NCI-H510A treated with DMSO at 0.1 percent for 48 hours (cell line): ENCODE measurements at places on chromosomes 7 and 10.

GRCh38 chr7:13551503-13551902 lies 438.0 kb downstream of the ETV1 start:
- DNase-seq: peak; percentile 13

DNA sequence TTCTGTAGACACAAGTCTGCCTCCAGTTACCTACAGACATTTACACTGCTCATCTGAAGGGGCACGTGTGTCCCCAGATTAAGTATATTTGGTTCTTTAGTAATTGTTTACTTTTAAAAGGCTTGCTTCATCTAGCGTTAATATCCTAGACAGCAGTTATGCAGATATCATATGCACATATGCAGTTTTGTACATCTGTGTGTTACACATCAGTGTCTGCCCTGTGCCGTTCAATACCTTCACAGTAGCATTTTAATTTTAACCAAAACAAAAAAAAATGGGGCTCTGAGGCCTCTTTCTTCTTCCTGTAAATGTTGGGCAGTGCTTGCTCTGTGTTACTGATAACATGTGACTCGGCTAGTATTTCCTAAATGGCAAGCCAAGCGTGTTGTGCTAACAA lies 331.4 kb upstream of the MGMT start:
- no peak for DNase-seq

DNA sequence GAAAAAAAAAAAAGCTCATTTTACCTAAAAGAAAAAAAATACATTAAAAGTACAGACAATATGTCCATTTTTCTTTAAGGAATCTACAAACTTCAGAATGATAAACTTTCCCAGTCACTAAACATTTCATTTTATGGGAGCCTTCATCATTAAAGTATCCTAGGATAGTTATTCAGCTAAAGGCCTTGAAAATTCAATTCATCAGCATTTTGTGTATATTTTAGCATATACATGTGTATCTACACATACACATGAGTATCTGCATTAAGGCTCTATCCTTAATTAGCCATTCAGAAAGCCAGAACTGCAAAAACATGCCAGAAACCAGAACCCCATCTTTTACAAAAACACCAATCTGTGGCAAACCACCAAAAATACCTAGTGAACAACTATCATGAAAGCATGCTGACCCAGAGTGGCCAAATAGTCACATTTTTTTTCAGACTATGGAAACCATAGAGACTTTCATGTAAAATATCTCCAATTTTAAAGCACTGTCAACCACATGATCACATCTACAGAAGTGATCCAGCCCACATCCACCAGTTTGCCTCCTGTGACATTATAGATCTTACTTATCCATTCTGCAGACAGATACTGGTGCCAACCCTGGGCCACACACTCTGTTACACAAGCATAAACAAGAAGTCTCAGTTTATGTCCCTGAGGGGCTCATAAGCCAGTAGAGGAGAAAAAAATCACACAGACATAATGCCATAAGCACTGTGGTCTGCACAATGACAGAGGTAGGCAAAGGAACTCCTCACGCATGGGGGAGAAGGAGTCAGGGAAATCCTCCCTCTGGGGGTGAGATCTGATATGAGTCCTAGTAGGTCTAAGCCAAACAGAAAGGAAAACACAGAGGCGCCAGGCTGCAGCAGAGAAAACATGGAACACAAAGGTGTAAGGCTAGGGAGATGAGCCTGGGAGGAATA lies 79.2 kb downstream of the SRPK2 start:
- no peak for DNase-seq

DNA sequence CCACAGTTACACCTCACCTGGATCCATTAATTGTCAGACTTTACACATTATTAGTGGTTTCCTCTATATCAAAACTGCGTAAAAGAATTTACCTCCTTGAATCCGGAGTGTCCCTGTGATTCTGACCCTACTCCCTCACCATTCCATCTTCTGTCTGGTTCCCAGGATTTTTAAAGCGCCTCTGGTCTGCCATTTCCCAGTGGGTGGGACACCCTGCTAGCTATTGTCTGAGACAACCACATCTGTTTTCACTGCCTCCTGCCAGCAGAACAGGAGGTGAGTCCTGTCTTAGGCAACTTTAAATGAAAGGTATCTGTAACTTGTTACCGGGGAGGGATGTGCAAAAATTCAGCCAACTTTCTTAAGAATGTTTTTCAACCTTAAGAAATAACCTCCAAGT lies 2.3 kb downstream of the MACROH2A2 start:
- no peak for DNase-seq
